ENCODE measurements at places on chromosomes 3 and 15. TPM values are rescaled to one million over a fixed set of nuclear protein-coding genes. Genes with fewer than 3 reads are reported as not detected.

Gene KBTBD8
- 4.7 TPM for polyA plus RNA-seq

Gene ZNF501
- polyA plus RNA-seq: 5.6 TPM

Gene CHAC1
- 3.6 TPM for polyA plus RNA-seq

Gene ILDR1
- not detected for polyA plus RNA-seq

Gene RAD18
- 4.7 TPM for polyA plus RNA-seq

Gene IL5RA
- polyA plus RNA-seq: 0.10 TPM

Gene CCR8
- not detected for polyA plus RNA-seq

Gene LRTM1
- not detected for polyA plus RNA-seq

Gene THRB
- 1.7 TPM for polyA plus RNA-seq

Gene ZBTB47
- 4.8 TPM for polyA plus RNA-seq

Gene CAMP
- not detected for polyA plus RNA-seq

Gene BFSP2
- not detected for polyA plus RNA-seq

Gene GXYLT2
- 0.16 TPM for polyA plus RNA-seq

Gene GRK7
- 0.16 TPM for polyA plus RNA-seq

Gene NTRK3
- polyA plus RNA-seq: 42.3 TPM

Gene PLA2G4E
- not detected for polyA plus RNA-seq

Gene PLSCR1
- polyA plus RNA-seq: 0.78 TPM

Gene CCR9
- not detected for polyA plus RNA-seq

Gene LRRC34
- polyA plus RNA-seq: 1.1 TPM

Gene NOX5
- polyA plus RNA-seq: not detected

Gene SERPINI2
- polyA plus RNA-seq: 1.7 TPM

Gene ZNF710
- polyA plus RNA-seq: 14.0 TPM

Gene LRRN1
- polyA plus RNA-seq: 25.8 TPM

Gene CLDN16
- not detected for polyA plus RNA-seq

Gene LYZL4
- polyA plus RNA-seq: not detected

Gene CHRNA3
- 2.4 TPM for polyA plus RNA-seq

All from neural cell (in vitro differentiated cells).